ENCODE measurements at places on chromosomes 7 and 10. TPM values are rescaled to one million over a fixed set of nuclear protein-coding genes. Genes with fewer than 3 reads are reported as not detected.

CTAGE6 gene
- total RNA-seq, result 0.96 TPM

SH3PXD2A gene
- total RNA-seq, result 22.4 TPM

GRM3 gene
- not detected for total RNA-seq

BLNK gene
- 5.6 TPM for total RNA-seq

OR9A2 gene
- total RNA-seq, result 0.38 TPM

CDC14C gene
- total RNA-seq, result not detected
